Stimulated activated CD4-positive, alpha-beta T cell treated with anti-CD3 and anti-CD28 coated beads, Interleukin-4, amount 100 ng/mL, for 24 hours (primary cell): ENCODE measurements at places on chromosomes 1 and 21.

- DNase-seq, result peak; percentile 15
These were observed 67.5 kb upstream of the CD1D start for GRCh38 chr1:158112994-158113758.

- DNase-seq, result no peak
These were observed 30.4 kb downstream of the CDC14A start for GRCh38 chr1:100382657-100383056.

DNA sequence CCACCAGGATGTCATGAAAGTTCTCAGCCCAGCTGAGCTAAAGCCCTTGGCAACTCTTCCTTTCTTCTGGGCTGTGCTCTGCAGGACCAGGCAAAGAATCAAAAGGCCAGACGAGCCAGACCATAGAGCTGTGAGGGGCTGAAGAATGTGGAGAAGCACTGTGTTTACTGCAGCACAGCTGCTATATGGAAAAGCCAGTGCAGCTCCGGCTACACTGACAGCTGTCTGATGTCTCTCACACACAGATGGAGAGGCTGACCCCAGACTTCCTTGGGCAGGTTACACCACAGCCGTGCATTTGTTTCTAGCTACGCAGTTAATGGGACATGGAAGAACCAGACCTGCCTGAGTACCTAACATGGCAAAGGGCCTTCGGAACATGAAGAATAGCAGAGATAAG is 40.3 kb downstream of the CD247 start:
- no peak for DNase-seq

DNA sequence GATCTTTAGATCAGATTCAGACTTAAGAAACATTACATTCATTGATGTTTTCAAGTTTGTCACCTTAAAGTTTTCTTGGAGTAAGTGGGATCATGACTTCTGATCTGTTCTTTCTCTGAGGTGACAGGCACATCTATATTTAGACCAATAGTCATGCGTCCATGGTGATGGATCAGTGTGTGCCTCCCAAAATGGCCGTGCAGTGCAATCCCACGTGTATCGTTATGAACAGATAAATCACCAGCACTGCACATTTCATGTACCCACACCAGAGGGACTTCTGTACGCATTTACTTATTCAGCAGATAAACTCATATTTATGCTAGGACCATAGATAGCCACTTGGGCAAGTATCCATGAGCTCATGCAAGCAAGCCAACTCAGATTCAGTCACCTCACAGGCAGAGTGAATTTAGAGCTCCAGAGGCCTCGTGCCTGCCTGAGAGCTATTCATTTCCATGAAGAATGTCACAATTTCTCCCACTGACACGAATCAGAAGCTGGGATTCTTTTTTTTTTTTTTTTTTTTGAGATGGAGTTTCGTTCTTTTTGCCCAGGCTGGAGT is 13.9 kb upstream of the WDR26 start:
- DNase-seq, result no peak

DNA sequence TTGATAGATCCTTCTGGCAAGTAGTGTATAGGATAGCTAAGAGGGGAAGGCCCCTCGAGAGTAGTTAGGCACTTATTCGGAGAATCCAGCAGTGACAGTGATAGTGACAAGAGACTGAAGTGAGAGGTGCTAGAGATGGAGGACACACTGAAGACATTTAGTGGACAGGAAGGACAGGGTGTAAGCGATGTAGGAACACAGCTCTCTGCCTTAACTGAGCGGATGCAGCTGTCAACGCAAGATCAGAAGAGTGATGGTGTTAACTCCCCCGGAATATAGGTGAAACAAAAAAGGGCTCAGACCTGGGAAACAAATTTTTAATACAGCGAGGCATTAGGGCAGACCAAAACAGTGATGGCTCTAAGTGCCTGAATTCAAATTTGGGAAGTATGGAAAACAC is 15.8 kb downstream of the SOD1 start:
- no peak for DNase-seq

- DNase-seq, result no peak
These were observed 103.9 kb upstream of the EDN2 start for GRCh38 chr1:41588334-41588875.

DNA sequence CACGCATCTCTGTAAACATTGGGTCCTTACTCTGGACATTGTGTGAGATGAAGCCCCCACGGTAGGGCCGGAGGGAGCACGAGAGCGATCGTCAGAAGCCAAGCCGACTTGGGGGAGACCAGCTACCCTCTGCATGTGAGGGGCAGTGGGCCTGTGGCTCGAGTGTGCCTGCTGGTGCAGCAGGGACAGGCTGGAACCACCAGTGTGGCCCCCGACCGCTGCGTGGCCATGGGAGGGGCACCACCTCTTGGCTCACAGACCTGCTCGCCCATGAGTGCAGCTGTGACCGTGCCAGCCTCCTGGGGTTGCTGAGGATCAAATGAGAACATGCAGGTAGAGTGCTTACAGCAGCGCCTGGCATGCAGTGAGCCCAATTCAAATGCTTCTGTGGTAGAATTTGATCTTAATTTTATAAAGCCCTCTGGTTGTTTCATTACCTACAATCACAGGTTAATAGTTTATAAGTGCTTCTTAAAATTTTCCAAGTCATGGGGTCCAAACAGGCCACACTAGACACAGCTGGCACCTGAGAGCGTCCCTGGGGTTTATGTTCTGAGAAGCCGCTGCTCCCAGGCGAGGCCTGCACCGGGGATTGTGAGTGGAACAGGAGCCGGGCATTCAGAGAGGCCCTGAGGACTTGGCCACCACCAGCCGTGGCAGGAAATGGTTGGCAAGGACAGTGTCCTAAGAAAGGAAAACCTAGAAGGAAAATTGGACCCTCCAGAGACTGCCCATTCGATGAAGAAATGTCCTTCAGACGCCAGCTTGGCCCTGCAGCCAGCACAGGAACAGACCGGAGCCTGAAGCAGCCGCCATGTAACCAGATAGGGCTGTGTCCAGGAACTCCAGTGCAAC is 22.6 kb upstream of the ADARB1 start:
- DNase-seq, result no peak

DNA sequence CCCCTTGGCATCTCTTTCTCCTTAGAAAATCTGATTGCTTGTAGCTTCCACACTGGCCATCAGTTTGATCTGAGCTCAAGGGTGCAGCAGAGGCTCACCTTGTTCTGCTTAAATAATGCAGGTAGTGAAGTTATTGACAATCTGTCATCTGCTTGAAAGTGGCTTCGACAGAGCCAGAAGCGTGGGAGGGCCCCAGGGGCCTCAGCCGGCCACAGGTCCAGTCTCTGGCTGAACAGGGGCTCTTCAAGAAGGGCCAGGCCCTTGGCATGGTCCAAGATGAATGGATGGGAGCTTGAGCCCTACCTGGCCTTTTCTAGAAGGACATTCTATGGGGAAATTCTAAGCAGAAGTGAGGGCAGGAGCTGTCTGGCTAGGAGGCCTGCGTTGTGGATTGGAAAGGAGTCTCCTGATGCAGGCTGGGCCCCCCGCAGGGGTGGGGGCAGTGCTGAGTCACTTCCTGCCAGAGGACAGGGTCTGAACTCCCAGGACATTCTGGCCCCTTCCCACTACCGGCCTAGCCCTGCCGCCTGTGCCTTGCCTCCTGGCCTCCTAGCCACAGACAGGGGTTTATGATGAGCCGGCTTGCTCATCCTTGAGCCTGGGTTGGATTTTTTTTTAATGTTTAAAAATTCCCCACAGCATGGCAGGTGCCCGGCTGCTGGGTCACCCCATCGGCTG is 162.3 kb upstream of the VAMP3 start:
- DNase-seq, result no peak

DNA sequence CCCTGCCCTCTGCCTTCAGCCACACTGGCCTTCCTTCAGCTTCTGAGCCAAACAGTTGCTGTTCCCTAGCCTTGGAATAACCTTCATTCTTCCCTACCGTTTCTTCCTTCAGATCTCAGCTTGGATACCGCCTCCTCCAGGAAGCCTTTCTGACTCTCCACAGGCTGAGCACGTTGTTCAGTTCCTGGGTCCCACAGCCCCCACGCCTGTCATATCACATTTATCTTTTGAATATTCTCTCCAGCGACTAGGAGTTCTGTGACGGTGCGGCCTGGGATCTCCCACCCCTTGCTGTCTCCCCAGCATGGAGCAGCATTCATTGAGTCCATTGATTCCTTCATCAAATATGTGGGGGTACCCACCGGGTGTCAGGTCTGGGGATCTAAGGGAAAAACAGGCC is 39.2 kb downstream of the EPHA2 start:
- DNase-seq, result no peak

DNA sequence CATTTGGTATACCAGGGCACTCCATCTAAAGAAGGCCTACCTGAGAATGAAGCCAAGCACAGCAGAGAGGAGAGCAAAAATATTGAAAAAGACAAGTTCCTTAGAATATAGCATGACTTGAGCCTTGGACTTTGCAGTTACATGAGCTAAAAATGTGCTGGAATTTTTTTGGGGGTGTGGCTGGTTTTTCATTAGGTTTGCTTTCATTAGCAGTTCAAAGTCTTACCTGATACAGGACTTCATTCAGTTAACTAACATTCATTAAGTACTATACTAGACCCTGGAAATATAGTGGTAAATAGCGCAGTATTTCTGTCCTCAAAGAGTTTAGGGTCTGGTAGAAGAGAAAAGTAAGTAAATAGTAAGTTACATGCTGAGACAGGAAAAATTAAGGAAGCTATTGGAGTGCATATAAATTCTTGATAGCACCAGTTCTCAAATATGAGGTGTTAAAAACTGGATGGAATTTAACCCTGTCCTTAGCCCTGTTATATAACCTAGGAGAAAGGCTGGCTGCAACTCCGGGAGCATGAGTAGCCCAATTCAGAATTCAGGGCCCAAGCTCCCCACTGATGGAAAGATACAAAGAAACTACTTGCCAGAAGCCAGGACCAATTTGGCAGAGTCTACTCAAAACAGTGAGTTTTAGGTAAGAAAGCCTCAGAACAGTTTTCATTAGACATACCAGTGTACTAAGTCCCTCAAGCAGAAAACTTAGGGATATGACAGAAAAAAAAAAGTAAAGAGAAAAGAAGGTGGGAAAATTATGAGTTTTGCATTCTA is 3.1 kb upstream of the DOCK7 start:
- DNase-seq, result no peak

DNA sequence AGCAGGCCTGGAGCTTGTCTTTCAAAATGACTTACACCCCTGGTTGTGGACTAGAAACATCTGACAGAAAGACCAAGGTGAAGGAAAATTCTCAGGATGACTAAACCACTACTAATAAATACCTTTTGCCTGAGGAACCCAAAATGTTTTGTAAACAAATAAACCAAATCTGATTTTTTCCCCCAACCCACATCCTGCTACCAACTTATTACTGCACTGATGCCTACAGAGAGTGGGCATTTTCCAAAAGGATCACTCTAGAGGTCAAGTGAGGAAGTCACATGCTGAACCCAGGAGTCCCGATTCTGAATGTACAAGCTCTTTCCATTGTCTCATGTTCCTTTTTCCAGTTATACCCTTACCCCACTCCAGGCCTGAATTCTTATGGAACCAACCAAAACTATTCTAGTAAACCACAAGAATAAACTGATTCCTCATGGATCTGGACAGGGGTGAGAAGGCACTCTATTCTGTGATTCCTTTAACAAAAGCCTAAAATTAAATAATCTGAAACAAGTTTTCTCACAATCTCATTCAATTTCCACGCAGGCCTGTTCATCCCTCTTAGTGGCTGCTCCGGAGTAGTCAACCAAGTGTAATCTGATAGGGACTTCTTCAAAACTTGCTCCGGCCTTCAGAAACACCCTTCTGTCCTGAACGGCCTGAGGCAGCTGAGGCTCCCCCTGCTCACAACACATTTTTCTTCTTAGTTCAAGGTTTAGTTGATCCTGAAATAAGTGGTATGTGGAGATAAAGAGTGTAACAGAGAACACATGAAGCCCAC is 1.4 kb downstream of the PI4KB start:
- no peak for DNase-seq

GRCh38 chr1:36448530-36449056 is 1.7 kb downstream of the OSCP1 start:
- no peak for DNase-seq

- no peak for DNase-seq
These were observed 1640.2 kb upstream of the PRMT6 start for GRCh38 chr1:105416261-105416660.

GRCh38 chr1:244439391-244440032 is 12.2 kb downstream of the ADSS2 start:
- DNase-seq, result no peak

DNA sequence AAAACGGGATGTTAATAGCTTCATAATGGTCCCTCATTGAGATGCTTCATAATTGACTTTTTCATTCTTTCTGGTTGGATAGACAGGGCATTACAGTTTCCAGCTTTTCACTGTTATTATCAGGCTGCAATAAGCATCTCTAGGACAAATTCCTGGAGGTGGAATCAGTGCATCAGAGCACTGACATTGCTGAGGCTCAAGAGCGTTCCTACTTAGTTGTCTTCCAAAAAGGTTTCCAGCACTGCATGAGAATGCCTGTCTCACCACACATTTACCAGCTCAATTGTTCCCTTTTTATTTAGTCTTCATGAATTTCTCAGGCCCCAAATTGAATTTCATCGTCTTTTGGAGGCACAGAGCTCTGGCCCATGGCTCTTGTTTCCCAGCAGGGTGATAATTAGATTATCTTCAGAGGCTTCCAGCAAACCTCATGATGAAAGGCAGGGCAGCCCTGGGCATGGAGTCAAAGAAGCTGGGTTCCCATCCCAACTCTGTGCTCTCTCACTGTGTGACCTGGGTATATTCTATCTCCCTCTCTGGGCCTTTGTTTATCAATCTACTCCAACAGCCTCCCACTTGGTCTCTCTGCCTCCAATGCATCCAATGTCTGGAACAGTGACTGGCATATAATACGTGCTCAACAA is 451.4 kb downstream of the PTPRU start:
- DNase-seq, result no peak

DNA sequence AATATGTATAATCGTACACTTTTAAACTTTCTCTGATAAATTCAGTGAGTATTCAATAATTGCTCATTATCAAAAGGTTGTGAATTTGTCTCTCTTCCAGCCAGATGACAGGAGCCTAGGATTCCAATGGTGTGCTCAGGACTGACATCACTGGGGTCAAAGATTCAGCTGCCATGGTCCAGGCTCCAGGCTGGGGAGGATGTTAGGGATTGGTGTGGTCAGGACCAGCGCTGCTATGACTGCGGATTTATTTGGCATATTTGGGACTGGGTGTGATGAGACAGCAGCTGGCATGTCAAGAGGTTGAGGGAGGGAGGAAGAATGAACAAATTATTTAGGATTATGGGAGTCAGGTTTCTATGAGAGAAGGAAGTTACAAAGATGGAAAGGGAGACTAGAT is 48.2 kb upstream of the ABCA4 start:
- DNase-seq, result no peak

DNA sequence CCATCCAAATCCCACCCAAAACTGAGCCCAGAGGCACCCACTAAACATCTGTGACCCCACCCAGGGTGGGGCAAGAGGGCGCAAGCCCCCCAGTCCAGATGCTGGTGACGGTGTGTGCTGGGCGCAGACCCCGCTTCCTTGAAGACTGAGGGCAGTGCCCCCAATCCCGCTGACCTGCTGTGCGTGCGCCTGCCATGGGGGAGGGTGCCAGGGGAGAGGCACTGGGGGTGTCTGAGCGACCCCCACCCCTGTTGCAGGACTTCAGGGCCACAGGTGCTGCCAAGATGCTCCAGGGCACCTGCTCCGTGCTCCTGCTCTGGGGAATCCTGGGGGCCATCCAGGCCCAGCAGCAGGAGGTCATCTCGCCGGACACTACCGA is 13.3 kb downstream of the COL6A2 start:
- no peak for DNase-seq

- peak; percentile 36 for DNase-seq
These were observed 34.7 kb upstream of the SCCPDH start for GRCh38 chr1:246689409-246690008.

- DNase-seq, result no peak
These were observed 124.5 kb downstream of the PTPRC start for GRCh38 chr1:198763298-198763714.
